ENCODE measurements at places on chromosomes 16 and 17.

DNA sequence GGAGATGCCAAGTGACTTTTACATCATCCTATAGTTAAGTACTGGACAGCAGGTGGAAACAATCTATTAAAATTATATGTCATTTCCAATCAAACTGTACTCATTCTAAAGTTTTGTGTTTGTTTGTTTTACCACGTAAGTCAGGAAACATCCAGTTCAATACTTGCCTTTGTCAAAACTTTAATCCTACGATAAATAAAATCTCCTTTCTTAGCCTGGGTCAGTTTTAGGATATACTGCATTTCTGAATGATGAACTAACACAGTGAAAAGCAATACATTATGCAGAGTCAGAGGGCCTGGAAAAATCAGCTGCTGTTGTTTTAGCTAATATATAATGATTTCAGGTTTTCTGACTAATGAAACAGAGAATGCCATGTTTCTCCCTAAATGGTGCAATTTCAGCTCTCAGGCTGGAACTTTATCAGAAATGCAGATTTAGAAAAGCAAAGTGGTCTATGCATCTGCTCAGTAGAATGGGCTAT, 756.4 kb downstream of the CDH11 start:
- DNase-seq, result no peak

GRCh38 chr17:77649717-77650211, 308.7 kb upstream of the TNRC6C start:
- DNase-seq, result no peak

DNA sequence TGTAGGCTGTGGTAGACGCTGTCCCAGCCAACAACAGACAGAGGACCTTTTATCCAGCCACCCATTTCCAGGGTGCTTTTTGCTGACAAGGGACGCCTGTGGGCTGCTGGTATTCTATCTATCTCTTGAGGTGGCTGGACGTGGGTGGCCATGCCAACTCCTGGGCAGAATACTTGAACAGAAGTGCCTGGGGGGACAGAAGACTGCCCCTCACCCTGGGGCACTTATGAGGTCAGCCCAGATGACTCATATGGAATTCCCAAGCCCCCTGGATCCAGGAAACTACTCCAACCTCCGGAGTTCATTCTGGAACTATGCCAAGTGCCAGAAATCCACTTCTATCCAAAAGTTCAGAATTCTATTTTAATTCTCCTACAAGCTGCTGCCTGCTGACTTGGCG, 61.3 kb downstream of the CDRT4 start:
- DNase-seq, result no peak

GRCh38 chr17:57512258-57512657, 232.8 kb downstream of the CCDC182 start:
- no peak for DNase-seq

- DNase-seq, result no peak
Observed at GRCh38 chr16:12398029-12398682, 405.5 kb downstream of the CPPED1 start.

- no peak for DNase-seq
Observed at GRCh38 chr16:53695070-53695469, 8.6 kb downstream of the RPGRIP1L start.

DNA sequence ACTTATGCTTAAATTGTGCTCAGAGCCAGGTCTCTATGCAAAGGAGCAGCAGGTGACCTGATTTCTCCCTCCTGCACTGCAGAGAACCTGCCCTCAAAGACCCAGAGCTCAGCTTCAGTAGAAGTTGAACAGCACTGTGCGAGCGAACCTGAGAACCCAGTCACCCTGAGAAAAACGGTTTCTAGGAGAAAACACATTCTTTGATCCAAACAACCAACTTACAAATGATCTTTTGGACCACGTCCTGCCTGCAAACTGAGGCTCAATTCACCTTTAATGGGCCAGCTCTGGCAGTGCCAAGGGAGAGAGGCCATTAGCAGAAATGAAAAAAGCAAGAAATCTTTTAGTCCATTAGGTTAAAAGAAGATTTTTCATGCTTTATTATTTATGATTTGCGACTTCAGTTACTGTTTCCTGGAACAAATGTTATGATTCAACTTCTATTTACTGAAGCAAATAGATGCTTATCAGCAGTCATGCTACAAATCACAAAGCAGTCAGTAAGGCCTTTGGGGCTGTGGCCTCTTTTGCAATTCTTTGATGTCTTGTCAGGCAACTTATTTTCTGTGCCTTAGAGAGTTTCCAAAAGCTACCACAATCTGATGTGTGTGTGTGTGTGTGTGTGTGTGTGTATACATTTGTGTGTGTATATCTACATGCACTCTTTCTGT, 65.7 kb upstream of the LRRC37A3 start:
- peak; percentile 22 for DNase-seq

DNA sequence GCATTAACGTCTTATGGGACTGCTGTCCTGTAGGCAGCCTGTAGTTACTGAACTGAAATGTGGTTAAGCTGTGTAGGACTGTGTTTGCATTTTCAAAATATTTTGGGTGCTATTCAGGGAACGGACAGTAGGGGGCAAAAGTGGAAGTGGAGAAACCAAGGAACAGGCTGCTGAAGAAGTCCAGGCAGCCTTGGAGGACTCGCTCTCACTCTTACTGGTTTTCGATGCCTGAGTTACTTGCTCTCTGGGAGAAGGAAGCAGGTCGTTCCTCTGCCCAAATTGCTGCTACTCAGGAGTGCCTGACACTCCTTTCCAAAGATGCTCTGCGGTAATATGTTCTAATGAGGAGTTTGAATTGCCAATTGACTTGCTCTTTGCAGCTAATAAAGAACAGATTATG, 64.5 kb upstream of the RBFOX1 start:
- DNase-seq, result no peak

DNA sequence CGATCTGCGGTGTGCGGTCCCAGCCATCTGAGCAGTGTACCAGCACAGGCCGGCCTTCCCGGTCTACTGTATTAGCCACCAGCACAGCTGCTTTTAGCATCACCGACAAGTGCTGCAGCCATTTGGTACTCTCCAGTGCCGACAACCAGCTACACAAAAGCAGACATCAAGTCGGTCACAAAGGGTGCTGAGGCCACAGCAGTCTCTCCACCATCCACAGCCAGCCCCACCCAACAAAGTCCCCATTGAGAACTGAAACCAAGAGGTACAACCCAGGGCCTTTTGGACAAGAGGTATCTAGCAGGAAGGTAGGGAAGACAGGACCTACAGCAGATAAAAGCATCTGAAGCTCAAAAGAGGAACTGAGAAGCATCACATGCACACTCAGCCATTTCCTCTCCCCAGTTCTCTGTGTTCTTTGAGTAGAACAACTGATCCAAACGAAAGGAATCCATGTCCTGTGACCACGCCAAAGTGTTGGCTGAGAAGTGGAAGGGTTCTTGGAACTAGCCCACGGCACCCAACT, 9.5 kb downstream of the MTMR4 start:
- DNase-seq, result no peak

DNA sequence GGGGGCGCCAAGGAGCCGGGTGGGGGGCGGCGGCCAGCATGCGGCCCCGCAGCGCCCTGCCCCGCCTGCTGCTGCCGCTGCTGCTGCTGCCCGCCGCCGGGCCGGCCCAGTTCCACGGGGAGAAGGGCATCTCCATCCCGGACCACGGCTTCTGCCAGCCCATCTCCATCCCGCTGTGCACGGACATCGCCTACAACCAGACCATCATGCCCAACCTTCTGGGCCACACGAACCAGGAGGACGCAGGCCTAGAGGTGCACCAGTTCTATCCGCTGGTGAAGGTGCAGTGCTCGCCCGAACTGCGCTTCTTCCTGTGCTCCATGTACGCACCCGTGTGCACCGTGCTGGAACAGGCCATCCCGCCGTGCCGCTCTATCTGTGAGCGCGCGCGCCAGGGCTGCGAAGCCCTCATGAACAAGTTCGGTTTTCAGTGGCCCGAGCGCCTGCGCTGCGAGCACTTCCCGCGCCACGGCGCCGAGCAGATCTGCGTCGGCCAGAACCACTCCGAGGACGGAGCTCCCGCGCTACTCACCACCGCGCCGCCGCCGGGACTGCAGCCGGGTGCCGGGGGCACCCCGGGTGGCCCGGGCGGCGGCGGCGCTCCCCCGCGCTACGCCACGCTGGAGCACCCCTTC, 484 bp downstream of the FZD2 start:
- peak; percentile 11 for DNase-seq

DNA sequence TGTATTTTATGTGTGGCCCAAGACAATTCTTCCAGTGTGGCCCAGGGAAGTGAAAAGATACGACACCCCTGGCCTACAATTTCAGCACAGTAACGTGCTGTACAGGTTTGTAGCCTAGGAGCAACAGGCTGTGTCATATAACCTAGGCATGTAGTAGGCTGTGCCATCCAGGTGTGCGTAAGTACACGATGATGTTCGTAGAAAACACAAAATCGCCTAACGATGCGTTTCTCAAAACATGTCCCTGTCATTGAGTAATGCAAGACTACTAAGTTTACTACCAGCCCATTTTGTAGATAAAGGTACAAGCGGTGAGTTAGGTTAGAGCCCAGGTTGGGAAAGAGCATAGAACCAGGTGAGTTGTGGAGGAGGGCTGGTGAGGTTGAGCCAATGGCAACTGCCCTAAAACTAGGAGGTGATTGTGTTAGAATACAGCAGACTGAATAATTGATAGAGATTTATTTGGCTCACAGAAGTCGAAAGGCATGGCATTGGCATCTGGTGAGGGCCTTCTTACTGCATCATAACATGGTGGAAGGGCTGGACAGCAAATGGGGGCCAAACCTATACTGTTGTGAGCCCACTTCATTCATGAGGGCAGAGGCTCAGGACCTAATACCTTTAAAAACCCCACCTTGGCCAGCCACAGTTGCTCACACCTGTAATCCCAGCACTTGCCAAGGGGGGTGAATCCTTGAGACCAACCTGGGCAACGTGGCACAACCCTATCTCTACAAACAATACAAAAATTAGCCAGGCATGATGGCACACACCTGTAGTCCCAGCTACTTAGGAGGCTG, 4.2 kb downstream of the EIF1 start:
- no peak for DNase-seq

- DNase-seq, result no peak
Observed at GRCh38 chr16:54373534-54374520, 87.2 kb upstream of the IRX3 start.

GRCh38 chr17:79849953-79850352, 10.7 kb upstream of the CBX4 start:
- DNase-seq, result no peak

DNA sequence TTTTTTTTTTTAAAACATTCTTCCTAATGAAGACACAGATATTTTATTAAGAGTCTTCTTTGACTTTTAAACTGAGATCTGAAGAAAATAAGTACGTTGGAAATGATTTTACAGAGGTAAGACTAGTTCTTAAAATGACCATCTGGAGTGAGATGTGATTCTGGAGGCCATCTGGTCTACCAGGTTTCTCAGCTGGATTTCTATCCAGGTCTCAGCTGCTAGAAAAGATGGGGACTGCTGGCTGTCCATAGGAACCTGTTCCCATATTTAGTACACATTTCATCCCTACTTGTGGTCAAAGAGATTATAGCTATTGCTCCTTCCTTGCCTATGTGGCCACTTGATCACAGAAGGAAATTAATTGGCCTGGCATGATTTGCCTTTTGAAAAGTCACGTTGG, 12.2 kb downstream of the PMFBP1 start:
- no peak for DNase-seq

GRCh38 chr17:77074681-77075080, 66.1 kb upstream of the SEC14L1 start:
- no peak for DNase-seq

DNA sequence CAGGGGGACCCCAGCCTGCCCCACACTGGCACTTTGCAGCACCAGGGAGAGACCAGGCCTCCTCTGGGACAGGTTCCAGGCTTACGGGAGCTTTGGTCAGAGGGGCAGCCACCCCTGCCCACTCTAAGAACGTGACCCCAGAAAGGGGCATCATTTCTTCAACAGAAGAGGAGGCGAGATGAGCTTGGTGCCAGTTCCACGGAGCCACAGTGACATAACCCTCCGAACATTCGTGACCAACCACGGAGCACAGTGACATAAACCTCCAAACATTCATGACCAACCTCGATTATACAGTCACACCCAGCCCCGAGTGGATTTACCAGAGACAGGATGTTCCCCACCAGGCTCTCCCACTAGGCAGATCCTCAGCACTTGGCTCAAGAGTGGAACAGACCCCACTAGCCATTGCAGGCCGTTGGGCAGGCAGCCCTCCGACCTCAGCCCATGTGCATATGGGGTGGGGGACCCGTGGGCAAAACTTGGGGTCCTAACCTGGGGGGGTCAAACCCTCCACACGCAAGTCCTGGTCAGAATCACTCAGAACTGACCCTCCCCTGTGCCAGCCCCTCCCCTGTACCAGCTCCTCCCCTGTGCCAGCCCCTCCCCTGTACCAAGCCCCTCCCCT, 112.9 kb downstream of the METRNL start:
- no peak for DNase-seq

DNA sequence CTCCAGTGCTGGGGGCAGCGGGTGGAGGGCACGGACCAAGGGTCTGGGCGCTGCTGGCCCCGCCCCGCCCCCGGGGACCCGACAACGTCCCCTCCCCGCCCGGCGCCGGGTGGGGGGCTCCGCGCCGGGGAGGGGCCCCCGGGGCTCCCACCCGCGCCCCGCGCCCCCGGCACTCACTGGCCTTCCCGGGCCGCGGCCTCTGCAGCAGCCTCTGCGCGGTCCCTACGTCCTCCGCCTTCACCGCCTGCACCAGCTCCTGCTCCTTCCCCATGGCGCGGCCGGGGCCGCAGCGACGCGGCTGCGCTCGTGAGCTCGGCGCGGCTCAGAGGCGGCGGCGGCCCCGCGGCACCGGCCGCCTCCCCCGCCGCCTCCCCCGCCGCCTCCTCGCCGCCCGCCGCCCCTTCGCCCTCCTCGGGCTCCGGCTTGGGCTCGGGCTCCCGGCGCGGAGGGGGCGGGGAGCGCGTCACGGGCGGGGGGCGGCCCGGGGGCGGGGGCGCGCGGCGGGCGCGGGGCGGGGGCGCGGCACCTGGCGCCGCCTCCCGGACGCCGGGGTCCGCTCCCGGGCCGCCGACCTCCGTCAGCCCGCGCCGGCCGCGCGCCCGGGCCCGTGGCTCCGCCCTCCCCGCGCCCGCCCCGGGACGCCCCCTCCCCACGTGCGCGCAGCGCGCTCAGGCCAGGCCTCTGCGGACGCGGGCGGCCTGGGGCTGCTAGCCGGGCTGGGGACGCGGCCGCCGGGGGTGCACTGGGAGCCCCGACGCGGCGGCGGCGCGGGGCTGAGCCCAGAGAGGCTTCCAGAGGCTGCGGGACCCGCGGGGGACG, at the start of gene CASKIN1:
Gene CASKIN1, minus strand, starts transcription at position 444 of the 819 bp plus-strand sequence. Its CDS starts 173 bp downstream, at position 271.
- no peak for DNase-seq

- no peak for DNase-seq
Observed at GRCh38 chr16:88778271-88778525, 6.8 kb downstream of the PIEZO1 start.

DNA sequence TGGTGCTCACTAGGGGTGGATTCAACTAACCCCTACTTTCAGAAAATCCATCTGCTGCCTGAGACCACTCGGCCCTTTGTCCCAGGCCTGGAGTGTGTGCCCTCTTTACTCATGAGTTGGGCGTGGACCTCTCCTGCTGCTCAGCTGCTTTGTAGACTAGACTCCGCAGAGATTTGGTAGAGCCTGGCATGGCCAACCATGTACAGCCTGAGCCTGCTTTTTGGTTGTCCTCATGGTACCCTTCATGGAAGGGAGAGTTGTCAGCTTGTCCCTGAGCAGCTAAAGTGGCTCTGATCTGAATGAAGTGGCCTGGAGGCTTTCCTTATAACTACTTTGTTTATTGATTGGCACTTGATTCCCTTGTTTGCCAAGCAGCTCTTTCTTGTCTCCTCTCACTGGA, 1.5 kb downstream of the EDC4 start:
- no peak for DNase-seq
